ENCODE measurements at places on chromosomes 5 and 9.

DNA sequence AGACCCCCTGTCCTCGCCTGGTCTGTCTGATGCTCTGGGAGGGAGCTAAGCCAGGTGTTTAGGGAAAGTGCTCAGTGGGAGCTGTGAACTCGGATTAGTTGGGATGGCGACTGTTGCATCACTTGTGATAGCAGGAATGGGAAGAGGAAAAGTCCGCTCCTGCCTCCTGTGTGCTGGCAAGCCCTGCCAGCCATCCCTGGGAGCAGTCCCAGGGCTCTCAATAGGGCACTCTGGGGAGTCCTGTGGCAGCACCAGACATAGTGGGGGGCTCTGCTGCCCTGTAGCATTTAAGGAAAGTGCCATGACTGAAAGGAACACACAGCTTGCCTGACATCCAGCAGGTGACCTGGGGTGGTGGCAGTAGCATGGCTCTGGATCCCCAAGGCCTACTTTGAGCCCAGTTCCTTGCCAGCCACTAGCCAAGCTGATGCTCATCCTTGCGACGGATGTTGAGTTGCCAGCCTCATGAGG, 81.5 kb downstream of the AMBP start:
- DNase-seq = no peak

GRCh38 chr5:124418390-124418789, 328.0 kb downstream of the ZNF608 start:
- DNase-seq = no peak

DNA sequence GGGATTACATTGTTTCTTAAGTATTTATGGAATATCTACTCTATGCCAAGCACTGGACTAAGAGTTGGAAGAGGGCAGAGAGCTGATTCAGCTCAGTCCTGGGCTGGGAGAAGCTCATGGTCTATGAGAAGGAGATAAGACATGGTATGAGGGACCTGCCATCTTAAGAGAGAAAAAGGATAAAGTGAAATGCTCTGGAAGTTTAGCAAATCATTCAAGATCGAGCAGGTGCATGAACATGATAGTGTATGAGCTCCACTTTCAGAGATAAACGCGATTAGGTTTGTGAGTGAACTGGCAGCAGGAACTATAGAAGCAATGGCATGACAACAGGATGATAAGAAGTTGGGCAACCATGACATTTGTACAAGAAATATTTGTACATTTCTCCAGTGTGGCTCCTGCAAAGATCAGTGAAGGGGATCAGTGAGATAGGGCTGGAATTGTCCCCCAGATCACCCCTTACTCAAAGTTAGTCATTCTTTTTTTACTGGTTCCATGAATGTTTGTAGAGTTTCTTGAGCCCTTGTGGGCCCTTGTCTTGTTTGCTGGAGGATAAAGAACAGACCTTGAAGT, 26.6 kb upstream of the CCDC180 start:
- DNase-seq = no peak

GRCh38 chr9:114163517-114163951, 8.2 kb downstream of the COL27A1 start:
- DNase-seq = no peak

- no peak for DNase-seq
Observed at GRCh38 chr5:35794328-35794619, 62.4 kb upstream of the IL7R start.

DNA sequence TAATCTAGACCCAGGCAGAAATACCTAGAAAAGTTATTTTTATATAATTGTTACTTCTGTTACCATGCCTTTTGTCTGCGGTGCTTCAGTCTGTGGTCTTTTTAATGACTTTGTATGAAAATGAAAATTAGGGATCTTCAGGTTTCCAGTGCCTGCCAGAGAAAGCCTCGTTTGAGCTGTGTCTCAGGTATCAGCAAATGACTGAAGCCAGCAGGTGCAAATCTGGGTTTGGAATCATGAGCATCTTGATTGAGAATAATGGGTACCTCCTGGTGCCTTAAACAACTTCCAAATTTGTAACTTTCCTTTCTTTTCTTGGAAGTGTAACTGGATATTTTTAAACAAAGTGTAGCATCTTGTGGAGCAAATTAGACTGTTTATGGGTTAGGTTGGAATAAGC, 4.3 kb downstream of the ZBTB34 start:
- DNase-seq = no peak

GRCh38 chr5:74810915-74811314, 43.9 kb downstream of the NSA2 start:
- DNase-seq = no peak

GRCh38 chr9:122551371-122551770, 1.5 kb upstream of the OR1N2 start:
- DNase-seq = no peak

GRCh38 chr5:173317852-173318251, 10.4 kb downstream of the STC2 start:
- no peak for DNase-seq

GRCh38 chr5:105903069-105903468, 1767.7 kb downstream of the EFNA5 start:
- no peak for DNase-seq

GRCh38 chr5:34927785-34928184, 1.6 kb upstream of the DNAJC21 start:
- no peak for DNase-seq

DNA sequence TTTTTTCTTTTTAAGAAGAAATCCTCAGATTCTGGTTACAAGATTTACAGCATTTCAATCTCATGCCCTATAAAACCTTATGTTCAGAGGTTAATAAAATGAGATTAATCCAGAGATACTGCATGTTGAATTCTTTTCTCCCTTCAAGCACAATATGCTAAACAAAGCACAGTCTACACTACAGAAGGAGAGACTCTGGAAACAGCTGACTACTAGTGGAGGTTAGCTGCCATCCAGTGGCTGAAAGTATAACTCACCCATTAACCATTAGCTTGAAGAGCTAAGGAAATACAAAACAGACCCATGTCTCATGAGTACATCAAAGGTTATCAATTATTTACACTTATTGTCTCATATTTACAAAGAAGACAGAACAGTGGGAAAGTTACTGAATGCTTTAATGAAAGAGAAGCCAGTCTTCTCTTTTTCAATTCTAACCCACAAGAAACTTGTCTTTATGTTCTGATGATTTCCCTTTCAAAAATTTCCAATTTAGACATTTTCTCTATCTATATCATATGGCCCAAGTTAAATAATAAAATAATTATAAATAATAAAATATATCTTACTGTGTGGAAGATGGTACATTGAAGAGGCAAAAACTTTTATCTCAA, 12.7 kb upstream of the DNAH5 start:
- DNase-seq = peak; percentile 39

- DNase-seq = no peak
Observed at GRCh38 chr9:16501141-16501540, 369.3 kb downstream of the BNC2 start.

DNA sequence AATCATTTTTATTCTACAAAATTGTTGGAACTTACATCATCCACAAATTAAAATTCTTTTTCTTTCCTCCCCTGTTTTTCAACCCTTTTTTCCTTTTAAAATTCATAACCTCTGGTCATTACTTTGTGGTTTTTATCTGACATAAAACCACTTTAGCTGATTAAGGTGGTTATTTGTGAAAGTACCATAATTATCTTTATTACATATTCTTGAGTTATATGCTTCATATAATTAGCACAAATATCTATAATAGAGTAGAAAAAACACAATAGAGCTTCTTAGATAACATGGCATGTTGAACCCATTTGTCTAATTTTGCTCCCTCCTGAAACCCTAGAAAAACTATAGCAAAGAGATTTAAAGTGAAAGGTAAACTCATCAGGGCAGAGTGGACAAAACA, 22.9 kb upstream of the PPIC start:
- no peak for DNase-seq

DNA sequence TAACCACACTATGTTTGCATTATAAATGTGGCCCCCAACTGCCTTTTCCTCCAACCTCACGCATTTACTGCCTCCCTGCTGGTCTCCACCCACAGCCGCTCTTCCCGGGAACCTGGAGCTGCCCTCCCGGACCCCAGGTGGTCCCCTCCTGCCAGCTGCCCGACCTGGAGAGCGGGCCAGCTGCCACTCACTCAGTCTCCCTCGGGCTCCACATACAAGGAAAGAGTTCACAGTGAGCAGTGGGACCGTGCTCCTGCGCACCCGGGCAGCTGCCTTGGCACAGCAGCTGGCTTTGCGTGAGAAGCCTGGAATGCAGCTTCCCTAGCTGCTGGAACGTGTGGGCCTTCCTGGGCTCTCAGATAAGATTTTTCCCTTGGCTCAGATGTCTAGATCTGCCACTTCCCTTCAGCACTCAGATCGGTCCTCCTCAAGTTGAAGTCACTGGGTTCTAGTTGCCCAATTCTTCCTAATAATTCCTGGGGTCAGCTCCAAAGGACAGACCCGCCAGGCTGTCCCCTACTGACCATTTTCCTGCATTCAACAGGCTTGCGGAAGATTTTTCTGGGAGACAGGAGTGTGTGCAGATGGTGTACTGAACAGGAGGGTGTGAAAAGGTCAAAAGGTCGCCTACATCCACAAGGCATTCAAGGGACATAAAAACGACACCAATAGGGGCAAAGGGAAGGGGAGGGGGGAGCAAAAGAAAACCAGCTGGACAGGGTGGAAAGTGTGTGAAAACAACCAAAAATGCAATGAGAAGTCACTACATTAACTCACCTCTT, 69.1 kb downstream of the MYO10 start:
- no peak for DNase-seq

- no peak for DNase-seq
Observed at GRCh38 chr9:17699615-17700330, 120.9 kb downstream of the SH3GL2 start.

DNA sequence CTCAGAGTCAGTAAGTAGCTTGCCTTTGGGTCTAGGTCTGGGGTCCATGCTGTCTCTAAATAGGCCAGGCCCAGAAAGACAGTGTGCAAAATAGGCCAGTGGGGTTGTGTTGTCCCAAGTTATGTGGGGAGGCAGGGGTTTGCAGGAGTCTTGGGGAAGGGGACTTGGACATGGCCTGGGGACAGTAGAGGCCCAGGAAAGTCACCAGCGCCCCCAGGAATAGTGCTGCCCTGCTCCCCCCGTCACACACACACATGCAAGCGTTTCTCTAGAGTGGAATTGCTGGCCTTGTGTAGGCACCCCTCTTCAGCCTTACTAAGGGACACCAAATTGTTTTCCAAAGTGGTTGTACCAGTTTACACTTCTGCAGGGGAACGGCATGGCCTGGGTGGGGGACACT, 227.5 kb downstream of the PBX3 start:
- no peak for DNase-seq

- no peak for DNase-seq
Observed at GRCh38 chr9:122837266-122837850, 9.0 kb upstream of the PDCL start.

DNA sequence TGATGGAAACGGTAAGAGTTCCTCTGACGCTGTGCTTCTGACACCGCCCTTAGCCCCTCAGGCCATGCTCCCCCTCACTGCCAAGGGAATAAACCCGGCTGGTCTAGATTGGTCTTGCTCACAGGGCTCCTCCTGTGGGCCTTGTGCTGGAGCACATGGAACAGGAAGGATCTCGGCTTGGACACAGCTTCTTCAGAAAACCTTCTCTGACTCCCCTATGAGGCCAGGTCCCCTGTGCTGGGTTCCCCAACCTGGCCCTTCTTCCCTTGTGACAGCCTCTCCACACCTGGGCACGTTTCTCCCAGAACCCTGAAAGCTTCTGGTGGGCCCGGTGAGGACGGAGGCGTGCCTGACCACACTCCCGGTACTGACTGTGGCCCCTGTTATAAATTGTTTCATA, 8.2 kb downstream of the SPATA31E1 start:
- no peak for DNase-seq

DNA sequence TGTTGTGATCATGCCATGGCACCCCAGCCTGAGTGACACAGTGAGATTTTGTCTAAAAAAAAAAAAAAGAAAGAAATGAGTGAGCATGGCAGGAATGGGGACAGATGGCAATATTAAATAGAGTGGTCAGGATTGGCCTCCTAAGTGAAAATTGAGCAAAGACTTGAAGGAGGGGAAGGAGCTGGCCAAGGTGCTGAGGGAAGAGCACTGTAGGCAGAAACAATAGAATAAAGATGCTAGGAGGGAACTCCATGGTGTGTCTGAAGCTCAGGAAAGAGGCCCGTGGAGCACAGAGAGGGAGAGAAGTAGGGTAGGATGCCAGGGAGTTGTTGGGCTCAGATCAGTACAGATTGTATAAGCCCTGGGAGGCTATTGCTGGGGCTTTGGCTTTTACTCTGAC, 64.4 kb upstream of the PCAT7 start:
- no peak for DNase-seq

DNA sequence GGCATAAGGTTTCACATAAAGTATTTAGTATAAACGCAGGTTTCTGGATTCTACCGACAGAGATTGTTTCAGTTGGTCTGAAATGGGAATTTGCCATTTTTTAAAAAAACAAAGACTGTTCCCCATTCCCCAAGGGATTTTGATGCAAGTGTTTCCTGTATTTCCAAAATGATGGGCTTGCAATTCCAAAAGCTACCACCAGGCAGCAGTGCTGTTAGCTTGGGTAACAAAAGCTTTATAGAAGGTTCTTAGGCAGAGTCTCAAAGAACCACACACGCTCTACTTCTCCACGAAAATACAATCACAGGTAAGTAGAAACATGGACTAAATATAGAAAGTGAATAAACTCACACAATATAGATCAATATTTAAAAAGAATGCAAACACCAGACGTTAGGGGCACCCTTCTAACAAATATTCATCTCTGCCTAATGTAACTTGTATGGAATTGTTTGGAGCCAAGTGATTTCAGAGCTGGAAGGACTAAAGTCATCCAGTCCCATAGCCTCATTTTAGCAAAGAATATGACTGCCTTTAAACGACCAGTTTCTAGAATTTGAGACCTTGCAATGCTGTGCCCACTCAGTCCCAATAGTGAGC, 154.3 kb downstream of the SPOCK1 start:
- peak; percentile 32 for DNase-seq

DNA sequence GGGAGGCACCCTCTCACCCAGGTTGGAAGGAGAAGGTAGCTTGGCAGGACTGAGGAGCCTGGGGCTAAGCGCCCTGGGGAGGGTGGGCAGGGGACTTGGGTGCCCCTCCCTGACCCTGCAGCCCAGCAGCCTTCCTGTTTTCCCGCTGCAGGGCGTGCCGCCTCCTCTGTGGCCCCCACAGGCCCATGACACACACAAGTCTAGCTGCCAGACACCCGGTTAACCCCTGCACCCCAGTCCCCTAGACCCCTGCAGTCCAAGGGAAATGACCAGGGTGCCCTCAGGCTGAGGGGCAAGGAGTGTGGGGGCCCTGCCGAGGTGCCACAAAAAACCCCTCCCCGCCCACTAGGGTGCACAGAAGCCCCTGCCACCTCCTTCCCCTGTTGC, 33.0 kb downstream of the GOLGA2 start:
- DNase-seq = no peak

- DNase-seq = no peak
Observed at GRCh38 chr5:115458416-115458815, 86.2 kb downstream of the FEM1C start.

GRCh38 chr5:174573221-174573994, 151.0 kb upstream of the MSX2 start:
- no peak for DNase-seq
